ENCODE measurements at places on chromosomes 2 and 18.

GRCh38 chr18:10745971-10746370 lies 220.1 kb downstream of the NAPG start:
- DNase-seq = no peak

DNA sequence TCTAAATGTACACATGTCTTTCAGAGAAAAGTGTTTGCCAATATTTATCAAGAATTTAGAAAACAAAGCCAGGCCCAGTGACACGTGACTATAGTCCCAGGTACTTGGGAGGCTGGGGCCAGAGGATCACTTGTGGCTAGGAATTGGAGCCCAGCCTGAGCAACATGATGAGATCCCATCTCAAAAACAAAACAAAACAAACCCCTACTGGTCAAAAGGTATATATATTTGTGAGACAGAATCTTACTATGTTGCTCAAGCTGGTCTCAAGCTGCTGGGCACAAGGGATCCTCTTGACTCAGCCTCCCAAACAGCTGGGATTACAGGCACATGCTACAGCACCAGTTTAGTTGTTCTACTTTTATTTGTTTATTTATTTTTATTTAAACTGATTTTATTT lies 79.2 kb downstream of the ZDBF2 start:
- DNase-seq = no peak

DNA sequence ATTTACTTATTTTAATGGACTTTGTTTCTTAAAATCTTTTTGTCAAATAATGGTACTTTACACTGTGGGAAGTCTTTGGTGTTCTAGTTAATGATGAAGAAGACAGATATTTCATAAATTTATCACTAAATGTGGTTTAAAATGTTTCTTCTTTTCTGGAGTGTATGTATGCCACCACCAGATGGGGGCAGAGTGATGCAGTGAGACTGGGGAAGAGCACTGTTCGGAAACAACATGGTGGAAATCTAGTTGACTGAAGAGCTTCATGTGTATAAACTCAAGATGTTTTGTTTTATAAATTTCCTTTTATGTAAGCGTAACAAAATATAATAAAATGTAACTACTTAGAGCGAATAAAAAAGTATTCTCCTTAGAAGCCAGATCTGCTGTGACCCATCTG lies 195.1 kb downstream of the KCNE4 start:
- no peak for DNase-seq

- no peak for DNase-seq
Observed at GRCh38 chr2:70709275-70710037, 58.5 kb downstream of the ADD2 start.

- DNase-seq = no peak
Observed at GRCh38 chr18:23890589-23890988, 124.0 kb upstream of the TTC39C start.

- DNase-seq = no peak
Observed at GRCh38 chr2:226790011-226790410, 9.6 kb downstream of the IRS1 start.

GRCh38 chr2:181677912-181678586 lies 2.3 kb downstream of the NEUROD1 start:
- DNase-seq = peak; percentile 14

- DNase-seq = no peak
Observed at GRCh38 chr18:13616525-13617035, 109.8 kb downstream of the FAM210A start.

- DNase-seq = no peak
Observed at GRCh38 chr2:205115511-205115910, 566.8 kb upstream of the NRP2 start.

DNA sequence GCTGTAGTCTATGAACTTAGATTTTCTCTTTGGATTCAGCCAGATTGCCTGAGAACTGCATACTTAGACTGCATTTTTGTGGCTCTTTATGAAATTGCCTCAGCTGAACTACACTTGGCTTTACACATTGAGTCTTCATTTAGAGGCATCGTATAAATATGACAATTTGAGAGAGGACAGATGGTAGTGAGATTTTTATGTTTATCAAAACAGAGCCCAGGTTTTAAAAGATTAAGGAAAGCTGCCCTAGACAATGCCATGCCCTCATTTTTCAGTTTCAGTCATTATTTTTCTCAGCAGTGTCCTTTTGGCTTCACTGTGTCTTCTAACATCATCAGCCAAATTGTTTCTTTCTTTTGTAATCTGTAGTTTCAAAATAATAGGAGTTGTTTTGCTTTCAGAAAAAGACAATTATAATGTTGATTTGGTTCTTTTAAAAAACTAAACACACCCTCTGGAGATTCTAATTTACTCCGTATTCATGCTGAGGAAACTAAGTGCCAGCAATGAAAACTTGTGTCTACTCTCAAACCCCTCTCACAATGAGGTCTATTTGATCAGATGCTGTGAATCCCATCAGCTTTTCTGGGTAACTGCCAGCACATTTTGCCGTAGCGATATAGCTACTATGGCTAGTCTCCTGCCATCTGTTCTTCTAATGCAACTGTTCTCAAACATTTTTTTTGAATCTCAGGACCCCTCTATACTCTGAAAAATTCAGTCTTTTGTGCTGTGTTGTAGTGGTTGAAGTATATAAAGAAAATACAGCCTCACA lies 46.2 kb downstream of the TWSG1 start:
- no peak for DNase-seq

DNA sequence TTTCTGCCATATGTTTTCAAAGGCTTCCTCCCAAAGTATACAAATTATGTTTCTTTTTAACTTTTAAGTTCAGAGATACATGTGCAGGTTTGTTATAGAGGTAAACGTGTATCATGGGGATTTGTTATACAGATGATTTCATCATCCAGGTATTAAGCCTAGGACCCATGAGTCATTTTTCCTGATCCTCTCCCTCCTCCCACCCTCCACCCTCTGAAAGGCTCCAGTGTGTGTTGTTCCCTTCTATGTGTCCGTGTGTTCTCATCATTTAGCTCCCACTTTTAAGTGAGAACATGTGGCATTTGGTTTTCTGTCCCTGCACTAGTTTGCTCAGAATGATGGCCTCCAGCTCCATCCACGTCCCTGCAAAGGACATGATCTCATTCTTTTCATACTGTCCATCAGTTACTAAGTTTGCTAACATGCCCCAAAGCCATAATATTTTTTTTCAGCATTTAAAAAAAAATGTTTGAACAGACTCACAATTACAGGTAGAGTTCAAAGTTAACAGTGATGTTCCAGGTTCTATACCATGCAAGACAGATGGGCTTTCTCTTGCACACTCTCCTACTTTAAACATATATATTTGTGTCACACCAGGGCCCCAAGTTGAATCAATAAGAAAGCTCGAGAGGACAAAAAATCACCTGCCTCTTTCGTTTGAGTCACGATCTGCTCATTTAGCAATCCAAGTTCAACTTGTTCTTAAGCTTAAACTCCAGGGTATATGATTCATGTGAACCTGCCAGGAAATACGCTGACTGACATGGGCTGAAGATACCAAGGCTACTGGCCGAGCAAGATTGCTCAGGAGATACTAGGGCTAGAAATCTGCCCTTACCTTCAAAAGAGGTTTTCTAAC lies 77.6 kb downstream of the AP1S3 start:
- DNase-seq = no peak

- DNase-seq = no peak
Observed at GRCh38 chr2:196365923-196366322, 194.5 kb upstream of the STK17B start.

- no peak for DNase-seq
Observed at GRCh38 chr2:140943867-140944266, 1186.9 kb downstream of the LRP1B start.

- DNase-seq = no peak
Observed at GRCh38 chr2:221429741-221430491, 142.2 kb downstream of the EPHA4 start.

DNA sequence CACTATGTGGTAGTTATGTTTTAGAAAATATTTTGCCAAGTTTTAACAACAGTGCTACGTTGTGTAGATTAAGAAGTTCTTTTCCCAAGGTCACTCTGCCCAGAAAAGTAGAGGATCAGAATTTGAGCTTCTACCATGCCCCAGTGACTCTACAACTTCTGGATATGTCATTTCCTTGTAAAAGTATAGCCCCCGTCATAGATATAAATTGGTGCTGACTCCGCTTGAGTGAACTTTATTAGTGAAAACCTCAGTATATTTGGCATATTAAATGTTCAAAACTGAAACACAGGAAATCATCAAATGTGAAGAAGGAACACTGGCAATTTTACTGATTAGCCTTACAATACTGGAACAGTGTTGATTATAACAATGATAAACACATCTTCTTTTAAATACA lies 256.7 kb upstream of the UBE2E3 start:
- DNase-seq = no peak

DNA sequence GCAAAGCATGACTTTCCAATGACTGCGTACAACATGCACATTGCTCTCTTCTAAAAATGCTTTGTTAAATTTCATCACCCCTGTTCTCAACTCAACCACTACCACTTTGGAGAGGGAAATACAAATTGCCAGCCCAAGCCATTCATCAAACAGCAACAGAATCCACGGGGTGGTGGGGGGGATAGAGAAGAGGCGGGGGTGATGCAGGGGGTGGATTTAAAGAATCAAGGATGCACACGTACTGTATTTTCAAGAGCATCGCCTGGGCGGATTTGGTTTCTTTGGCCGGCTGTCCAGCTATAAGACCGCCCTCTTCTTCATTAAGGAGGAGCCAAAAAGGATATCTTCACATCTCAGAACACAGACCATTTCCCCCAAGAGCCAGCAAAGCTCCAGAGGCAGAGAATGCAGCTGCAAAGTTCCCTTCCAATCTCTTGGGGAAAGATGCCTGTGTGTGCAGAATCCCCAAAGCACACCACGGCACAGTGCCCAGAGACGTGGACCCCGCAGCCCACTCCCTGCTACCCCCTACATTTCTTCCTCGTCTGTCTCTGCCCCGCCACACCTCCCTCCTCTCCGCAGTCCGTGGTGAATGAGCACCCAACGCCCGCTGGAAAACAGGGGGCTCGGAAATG lies 977 bp downstream of the SLC8A1 start:
- no peak for DNase-seq

GRCh38 chr2:105761931-105762515 lies 17.3 kb downstream of the NCK2 start:
- DNase-seq = no peak

DNA sequence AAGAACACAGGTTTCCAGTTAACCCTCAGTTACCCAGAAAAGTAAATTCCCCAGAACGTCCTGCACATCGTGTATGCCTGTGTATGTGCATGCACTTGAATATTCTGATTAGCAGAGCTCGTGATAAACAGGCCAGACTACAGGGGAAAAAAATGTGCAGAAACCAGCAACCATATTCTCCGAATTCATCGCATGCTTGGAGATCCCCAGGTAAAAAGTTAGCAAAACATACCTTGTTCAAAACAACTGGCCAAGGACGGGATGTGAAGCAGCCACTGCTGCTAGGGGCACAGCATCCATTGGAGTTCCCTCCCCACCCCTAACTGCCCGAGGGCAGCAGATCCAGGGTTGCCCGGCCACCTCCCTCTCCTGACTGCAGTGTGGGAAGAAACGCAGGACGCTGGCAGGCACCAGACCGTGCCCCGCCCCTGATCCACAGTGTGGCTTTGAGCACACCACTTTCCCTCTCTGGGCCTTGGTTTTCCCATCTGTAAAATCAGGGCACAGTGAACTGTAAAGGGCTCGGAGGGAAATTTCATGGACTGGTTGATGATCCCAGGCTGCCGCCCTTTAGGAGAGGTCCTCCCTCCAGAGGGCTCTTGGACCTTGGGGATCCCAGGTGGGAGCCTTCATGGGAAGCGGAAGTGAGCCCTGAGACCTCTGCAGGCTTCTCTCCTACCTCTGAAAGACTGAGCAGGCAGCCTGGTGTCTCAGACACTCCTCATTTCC lies 11.9 kb upstream of the ARID5A start:
- DNase-seq = no peak

GRCh38 chr2:43269074-43269572 lies 42.7 kb upstream of the ZFP36L2 start:
- no peak for DNase-seq

DNA sequence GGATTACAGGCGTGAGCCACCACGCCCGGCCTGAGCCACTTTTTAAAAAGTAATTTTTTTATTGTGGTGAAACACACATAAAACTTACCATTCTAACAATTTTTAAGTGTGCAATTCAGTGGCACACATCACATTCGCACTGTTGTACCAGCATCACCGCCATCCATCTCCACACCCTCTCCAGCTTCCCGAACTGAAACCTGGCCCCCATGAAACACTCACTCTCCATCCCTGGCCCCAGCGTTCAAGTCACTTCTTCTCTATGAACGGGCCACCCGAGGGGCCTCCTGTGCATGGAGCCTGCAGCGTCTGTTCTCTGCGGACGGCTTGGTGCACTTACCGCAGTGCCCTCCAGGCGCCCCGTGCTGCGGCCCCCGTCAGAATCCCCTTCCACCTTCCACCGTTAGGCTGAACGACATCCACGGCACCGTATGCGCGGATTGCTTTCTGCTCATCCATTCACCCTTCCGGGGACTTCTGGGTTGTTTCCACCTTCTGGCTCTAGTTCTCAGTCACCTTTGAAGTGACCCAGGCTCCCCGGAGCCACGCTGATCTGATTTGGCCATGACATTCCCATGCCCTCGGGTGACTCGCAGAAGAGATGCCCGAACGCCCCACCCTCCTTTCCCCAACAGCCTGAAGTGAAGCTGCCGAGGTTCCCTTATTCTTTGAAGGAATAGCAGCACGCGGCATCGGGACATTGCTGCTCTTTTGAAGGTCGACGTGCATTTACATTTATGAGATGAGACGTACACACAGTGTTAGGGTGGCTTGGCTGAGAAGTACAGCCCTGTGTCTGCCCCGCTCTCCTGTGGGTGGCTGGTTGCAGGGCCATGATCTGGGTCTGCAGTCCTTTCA lies 134.4 kb downstream of the MBP start:
- DNase-seq = no peak

- no peak for DNase-seq
Observed at GRCh38 chr18:46051731-46052461, 20.2 kb downstream of the PSTPIP2 start.

GRCh38 chr2:45000921-45001868 lies 8.1 kb downstream of the SIX2 start:
- DNase-seq = no peak

GRCh38 chr18:46320928-46321711 lies 216.9 kb downstream of the HAUS1 start:
- DNase-seq = no peak

DNA sequence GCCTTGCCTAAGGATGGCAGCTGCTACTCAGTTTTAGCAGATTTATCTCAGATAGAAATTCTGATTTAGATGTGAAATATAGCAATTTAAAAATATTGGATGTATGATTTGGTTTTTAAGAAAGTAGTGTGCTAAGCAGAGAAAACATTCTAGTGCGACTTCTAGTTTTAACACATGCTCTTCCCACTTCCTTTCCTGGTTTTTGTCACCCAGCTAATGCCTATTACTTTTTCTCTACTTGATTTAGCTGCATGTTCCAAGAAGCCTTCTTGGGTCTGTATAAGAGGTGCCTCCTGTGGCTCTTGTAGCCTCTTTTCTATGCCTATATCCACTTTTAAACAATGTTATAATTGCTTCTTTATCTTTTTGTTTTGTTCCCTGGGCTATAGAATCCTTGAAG lies 53.0 kb downstream of the GPD2 start:
- no peak for DNase-seq

DNA sequence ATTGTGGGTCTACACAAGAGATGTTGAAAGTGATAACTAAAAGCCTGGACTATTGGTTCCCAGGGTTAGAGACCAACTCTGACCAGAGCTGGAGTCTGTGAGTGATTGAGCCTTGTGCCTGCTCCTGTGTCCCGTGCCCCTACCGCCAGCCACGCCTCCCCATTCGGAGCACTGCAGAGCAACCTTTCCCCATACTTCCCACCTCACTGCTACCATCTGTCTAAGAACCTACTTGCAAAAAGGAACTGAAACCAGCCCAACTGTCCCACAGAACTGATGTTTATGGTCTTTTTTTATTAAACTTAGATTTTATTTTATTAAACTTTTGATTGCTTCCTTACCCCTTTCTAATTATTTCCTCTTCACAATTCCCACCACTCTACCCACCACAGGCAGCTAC lies 300.3 kb upstream of the MGAT5 start:
- no peak for DNase-seq
